ENCODE measurements at places on chromosomes 2 and 18.

DNA sequence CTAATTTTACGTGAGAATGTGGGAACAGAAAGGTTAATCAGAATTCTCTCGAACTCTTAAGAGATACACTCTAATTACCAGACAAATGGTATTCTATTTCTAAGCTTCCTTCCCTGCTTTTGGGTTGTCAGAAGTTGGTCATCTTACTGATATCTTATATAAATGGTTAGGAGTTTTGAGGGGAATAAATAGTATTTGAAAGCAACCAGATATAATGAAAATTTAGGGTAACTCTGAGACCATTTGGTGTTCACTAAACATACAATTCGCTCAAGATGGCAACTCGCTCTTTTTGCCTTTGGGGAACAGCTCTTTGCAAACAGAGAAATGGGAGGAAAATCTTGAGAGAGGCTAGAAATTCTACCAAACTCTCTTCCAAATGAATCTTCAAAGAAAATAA lies 250.9 kb downstream of the TCF4 start:
- no peak for DNase-seq

DNA sequence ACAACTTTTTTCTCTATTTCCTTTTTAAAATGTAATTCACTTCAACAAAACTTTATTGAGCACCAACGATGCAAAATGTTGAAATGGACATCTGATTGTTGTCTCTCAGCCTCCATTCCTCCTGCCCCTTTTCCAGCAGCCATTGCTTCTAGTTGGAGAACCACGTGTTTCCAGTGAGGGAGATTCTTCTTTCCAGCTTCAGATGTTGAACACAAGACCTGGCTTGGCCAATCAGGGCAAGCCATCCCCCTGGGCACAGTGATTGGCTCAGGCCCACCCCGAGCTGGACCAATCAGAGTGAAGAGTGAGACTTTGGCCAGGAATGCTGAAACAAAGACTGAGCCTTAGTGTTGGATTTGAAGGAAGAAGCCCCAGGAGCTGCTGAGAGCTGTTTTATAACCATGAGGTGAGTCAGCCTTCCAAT lies 59.0 kb downstream of the E2F6 start:
- DNase-seq = peak; percentile 68

DNA sequence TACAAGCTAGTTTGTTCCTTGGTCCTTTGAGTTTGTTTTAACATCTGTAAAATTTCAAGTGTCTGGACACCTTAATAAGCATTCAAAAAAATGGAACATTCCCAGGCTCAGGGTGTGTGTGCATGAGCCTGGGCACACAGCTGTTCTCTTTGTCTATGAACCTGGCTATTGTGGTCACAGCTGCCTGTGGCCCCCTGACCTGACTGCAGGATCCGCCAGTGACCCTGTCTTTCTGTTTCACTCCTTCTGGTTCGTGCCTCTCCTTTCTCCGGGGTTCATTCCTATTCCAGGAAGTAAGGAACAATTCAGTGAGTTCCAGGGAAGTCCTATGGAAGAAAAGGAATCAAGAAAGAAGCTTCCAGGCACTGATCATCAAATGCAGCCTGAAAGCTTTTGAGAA lies 35.6 kb downstream of the VWA3B start:
- no peak for DNase-seq

DNA sequence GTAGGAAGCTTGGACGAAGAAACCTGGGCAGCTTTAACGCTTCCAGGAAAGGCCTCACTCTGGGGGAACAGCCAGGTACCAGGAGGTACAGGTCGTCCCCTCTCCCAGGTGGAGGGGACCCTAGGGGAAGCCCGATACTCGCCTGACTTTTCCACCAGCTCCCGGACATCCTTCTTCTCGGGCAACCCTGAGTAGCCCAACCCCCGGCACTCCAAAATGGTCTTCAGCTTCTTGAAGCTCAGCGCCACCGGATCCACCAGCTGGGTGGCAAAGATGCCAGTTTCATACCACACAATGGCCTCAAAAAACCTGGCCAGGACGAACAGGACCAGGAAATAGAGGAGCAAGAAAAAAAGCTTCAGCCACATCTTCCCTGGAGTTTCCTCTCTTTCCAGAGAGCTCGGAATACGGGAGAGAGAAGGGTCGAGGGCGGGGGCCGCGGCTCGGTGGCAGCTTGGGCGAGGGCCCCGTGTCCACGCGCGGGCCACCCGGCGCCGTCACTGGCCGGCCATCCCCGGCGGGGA lies 1.1 kb downstream of the RNF103 start:
- peak; percentile 76 for DNase-seq

DNA sequence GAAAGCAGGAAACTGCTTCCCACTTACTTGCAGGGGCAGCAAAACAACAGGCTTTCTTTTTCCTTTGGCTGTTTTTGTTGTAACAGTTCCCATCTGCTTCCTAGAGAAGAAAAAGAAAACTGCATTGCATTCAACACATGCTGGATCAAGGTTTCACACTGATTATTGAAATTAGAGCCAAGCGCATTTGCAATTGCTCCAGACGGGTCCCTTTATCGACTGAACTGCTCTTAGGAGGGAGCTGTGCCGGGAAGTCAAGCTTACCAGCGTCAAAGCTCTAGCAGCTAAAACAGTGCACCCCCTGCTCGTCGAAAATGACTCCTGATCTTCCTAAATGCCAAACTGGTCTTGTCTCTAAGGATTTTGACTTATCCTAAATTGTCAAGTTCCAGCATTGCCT lies 164.0 kb upstream of the SESTD1 start:
- no peak for DNase-seq

DNA sequence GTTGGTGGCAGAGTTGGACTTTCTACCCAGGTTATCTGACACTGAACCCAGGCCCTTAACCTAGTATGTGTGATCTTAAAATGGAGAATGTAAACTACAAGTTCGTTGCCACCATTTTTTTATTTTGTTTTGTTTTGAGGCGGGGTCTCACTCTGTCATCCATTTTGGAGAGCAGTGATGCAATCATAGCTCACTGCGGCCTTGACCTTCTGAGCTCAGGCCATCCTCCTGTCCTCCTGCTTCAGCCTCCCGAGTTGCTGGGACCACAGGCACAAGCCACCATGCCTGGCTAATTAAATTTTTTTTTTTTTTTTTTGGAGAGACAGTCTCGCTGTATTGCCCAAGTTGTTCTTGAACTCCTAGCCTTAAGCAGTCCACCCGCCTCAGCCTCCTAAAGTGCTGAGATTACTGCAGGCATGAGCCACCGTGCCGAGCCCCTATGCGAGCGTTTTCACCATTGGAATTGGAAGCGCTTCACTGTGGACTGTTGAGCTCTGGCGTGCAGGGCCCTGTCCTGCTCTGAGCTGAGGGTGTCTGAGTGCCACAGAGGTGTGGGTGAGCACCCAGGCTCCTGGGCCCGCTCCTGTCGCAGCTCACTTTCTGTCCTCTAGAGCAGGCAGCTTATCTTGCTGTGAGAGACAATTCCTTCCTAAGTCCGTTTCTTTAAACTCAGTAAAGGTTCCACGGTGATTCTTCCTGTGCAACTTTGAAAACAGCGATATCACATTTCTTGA lies 186.9 kb downstream of the LDLRAD4 start:
- DNase-seq = no peak

DNA sequence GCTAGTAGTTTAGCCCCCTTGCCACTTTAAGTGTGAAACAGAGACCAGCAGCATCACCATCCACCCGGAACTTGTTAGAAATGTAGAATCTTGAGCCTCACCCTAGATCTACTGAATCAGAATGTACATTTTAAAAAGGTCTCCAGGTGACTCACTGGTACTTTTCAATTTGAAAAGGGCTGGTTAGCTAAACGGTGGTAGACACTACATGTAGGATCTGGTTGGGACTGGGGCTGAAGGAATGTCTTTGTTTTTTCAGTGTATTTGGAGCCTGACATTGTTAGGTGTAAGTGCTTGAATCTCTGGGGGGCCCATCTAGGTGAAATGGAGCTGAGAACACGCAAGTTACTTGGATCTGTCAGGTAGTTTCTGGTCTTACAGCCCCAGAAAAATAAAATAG lies 44.0 kb upstream of the XPO1 start:
- no peak for DNase-seq

- DNase-seq = no peak
These were observed 95.4 kb downstream of the BOD1L2 start for GRCh38 chr18:57242285-57242684.

DNA sequence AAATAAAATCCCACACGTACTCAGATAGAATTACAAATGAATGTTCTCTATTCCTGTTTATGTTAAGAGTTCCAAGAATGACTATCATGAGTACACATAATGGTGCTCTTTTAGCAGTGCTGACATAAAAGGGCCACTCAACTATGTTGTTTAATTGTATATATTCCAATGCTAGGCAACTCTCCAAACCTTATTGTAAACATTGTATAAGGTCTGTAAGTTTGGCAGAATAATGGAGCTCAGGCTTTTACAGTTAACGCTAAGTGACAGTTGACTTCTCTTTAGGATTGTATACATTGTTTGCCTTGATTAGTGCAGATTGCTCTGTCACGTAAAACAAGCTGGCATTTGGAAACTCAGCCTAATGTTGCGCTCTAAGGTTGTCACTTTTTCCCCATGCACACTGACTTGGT lies 20.8 kb downstream of the RBMS1 start:
- DNase-seq = no peak

DNA sequence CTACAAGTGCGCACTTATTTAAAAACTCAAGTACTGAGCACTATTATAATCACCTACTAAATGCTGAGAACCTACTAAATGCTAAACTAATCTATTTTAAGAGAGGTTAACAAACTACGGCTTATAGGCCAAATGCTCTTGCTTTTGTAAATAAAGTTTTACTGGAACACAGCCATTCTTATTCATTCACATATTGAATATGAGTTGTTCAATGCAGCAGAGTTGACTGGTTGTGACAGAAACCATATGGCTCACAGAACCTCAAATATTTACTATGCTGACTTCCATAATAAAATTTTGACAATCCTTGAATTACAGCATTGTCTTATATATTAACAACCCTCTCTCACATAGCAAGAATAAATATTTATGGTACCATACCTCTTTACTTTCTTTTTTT lies 103.2 kb downstream of the ZNF521 start:
- DNase-seq = no peak

DNA sequence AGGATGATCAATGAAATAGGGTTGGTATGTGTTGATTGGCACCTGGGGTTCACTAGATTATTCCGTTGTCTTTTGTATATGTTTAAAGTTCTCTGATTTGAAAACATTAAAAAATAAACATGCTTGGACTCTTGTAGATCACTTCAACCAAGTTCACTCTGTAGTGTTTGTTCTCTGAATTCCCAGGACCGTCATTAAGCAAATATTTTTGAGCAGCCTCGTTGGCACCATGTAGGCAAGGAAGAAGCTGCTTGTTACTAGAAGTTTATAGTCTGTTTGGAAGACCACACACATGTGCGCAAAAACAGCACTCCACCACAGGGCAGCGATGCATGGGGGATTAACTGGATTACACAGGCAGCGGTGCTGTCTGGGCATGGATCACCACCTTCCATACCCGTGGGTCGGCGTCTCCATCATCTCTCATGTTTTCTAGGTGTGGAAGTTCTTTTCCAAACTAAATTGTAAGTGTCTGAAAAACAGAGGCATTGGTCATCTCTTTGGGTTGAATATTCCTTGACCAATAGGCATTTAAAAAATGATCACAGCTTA lies 212.2 kb downstream of the FHOD3 start:
- DNase-seq = no peak

DNA sequence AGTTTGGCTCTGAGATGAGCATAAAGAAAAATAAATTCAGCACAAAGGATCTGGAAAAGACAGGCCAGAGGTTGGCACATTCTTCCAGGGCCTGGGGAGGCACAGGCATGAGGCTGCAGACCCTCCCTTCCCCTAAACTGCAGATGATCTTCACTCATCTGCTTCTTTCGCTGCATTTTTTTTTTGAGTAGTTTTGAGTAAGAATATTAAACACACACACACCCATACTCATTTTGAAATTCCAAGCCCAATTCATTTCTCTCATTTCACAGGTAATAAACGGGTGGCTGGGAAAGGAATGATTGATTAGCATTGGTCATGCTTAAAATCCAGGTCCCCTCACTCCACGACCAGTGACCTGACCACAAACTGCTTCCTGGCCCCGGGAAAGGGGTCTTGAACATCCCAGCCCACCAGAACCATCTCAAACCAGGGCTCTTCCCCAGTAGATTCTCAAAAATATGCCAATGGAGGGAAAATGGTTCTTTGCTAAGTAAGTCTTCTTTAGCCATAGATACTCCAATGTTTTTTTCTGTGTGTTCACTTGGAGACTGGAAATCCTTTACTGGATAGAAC lies 219.6 kb downstream of the ANAPC1 start:
- no peak for DNase-seq

DNA sequence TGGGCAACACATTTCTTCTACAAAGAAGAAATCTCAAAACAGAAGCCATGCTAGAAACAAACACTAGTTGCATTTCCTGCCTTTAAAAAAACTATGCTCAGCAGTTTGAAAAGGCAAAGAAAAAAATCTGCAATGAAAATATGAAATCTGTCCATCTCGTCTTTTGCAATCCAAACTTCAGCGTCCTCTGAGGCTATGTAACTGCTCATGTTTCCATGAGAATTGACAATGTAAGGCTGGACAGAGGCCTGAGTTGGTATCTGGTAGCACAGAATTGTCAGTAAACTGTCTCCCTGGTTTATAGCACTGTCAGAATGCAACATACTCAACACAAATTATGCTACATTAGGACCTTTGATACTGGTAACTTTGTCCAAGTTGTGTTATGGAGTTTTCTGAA lies 429.9 kb downstream of the ARHGAP15 start:
- no peak for DNase-seq

- DNase-seq = no peak
These were observed 300.5 kb downstream of the INSIG2 start for GRCh38 chr2:118388771-118389170.

DNA sequence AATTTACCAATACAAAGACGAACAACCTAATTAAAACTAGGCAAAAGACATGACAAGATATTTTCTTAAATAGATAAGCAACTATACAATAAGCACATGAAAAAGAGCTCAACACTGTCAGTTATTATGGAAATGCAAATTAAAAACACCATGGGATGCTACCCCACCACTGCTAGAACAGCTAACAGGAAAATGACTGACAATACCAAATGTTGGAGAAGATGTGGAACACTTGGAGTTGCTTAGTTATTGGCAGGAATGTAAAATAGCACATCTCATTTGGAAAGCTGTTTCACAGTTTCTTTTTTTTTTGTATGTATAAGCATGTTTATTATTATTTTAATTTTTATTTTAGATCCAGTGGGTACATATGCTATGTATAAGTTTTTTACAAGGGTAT lies 84.4 kb downstream of the CYRIA start:
- DNase-seq = no peak

DNA sequence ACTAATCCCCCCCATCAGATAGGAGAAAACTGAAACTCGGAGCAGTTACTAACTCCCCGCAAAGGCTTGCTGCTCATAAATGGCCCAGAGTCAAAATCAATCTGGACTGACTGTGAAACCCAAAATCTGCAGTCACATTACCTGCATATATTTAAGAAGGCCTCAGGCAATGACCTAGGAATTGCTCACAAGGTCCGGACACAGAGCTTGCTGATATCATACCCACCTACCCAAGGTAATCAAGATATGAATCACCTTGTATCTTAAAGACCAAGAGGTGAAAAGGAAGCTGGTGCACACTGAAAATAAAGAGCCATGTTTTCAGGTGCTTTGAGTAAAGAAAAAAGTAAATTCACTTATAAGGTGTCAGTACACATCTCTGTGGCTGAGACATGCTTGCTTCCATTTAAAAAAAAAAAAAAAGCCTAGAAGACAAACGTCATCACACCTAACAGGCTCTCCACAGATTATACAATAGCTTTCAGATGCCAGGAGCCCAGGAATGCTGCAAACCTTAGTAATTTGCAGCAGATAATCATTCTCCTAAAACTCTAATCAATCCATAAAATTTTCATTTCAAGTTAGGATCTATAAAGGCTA lies 195.4 kb downstream of the ZEB2 start:
- DNase-seq = no peak

Measured in sigmoid colon (tissue), 7 donors.